CD8-positive, alpha-beta memory T cell (primary cell): ENCODE measurements at places on chromosomes 2 and 18. TPM values are rescaled to one million over a fixed set of nuclear protein-coding genes. Genes with fewer than 3 reads are reported as not detected.

IGFBP5 gene
- total RNA-seq: not detected

CYP27C1 gene
- total RNA-seq: not detected

GRCh38 chr2:149360106-149360505 lies 29.7 kb downstream of the LYPD6 start:
- no peak for DNase-seq

DNA sequence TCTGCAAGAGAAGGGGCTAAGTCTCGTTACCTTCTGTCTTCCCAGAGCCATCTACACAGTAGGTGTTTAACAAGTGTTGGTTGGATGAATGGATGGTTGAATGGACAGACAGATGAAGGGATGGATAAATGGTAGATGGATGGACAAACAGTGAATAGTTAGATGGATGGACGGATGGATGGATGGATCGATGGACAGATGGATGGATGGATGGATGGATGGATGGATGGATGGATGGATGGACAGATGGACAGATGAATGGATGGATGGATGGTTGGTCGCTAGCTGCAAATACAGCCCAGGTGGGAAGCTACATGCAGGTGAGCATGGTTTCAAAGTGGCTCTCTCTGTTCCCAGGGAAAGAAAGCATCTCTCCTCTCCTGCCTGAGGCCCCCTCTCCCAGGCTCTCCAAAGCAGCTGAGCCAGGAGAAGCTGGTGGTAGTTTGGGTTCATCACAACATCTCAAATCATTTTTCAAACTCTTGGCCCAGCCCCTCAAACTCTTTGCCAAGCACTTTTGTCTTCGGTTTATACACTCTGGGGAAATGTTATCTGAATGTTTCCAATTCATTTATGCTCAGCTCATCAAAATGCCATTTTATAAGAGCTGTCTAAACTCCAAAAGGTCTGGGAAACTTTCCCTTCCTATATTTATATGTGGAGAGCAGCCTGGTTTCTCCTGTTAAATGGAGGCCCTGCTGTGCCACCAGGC lies 192.7 kb downstream of the ANAPC1 start:
- no peak for DNase-seq
